ENCODE measurements at places on chromosomes 2 and 18. TPM values are rescaled to one million over a fixed set of nuclear protein-coding genes. Genes with fewer than 3 reads are reported as not detected.

- DNase-seq, result no peak
Observed at GRCh38 chr2:164913640-164914350, 41.5 kb downstream of the SLC38A11 start.

DNA sequence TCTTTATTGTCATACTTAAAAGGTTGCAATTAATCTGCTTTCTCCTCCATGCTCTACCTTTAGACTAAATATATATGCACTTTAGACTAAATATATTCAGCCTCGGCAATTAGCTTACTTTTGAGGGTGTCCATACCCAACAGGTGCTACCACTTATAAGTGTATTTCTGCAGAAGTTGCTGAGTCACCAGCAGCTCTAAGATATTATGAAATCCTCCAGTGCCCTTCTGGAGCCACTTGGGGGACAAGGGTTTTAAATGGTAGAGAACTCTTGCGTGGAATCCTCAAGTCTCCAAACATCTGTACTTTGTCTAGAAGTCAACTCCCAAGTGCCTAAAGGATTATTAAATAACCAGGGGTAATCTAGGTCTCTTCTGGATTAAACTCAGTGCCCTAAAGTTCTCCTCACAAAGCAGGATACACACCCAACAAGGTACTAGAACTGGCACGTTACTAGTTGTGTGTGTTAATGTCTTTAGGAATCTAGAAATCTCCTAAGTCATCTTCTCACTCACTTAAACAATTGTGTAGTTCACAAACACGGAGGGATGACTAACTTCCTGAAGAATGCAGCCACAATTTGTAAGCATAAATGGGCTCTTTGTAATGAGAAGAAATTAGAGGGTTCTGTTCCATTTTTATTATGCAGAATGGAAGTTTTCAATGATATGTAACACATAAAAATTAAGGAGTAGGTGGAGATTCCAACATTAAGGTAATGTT lies 159.7 kb downstream of the CD226 start:
- DNase-seq, result no peak

DNA sequence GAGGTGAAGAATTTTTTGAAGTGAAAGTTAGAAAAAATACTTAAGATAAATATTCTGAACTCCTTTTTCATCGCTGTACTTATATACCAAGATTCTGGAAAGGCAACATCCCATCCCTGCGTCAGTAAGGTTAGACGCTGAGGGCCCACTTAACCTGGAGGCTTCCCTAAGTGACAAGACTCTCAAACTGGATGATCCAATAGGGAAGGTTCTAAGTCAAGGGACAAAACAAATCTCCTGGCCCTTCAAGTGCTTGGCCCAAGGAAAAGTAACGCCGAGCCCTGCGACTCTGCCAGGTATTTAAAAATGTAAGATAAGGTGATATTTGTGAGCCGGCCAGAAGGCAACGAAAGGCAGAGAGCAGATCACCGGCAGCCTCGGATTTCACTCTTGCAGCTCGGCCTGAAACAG lies 1.3 kb downstream of the STK39 start:
- DNase-seq, result no peak

DNA sequence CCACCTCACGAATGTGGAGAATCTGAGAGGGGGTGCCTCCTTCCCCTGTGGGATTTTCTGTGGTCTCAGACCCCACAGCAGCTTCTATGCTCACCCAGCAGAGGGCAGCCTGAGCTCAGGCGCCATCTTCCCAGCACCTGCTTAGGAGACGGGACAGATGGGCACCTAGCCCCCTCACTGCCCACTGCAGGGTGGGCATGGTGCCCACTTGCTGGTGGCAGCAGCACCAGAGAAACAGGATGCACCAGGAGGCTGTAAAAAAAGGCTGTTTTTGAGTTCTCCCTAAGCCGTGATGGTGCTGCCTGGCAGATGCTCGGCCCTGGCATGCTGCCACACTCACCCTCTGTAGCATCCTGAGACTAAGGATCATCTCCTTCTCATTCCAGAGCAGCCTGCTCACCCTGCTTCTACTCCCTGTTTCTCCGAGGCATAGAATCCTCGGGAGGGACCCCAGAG lies 19.1 kb upstream of the SLC20A1 start:
- DNase-seq, result peak; percentile 56

GRCh38 chr2:128452024-128452411 lies 133.3 kb upstream of the HS6ST1 start:
- DNase-seq, result no peak

GRCh38 chr2:146038014-146038413 lies 1518.1 kb upstream of the ZEB2 start:
- no peak for DNase-seq

GRCh38 chr18:34809451-34810072 lies 99.5 kb downstream of the DTNA start:
- DNase-seq, result peak; percentile 55

- no peak for DNase-seq
Observed at GRCh38 chr2:71156573-71156972, 26.1 kb downstream of the MPHOSPH10 start.

DNA sequence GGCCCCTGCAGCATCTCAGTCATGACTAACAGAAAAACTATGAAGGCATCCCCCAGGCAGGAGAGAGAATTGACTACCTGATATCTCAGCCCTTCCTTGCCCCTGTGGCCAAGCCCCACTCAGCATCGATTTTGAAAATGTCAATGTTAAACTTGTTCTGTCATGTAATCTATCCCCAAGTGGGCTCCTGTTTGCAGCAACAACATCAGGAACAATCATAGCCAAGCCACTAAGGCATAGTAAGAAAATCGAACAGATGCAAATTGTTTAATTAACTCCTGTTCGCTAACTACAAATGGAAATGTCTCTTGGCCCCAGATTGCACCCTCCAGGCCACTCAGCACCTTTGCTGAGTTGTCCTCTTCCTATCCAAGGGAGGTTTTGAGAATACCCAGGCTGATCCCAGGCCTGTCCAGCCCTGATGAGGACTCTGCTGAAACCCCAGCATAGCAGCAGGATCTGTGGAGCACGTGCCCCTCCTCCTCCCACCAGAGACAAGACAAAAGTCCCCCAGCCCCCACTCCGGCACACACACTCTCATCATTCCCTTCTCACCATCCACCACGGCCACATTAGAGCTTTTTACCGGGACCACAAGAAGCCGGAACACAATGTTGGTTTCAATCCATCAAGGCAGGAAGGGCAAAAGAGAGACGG lies 150.1 kb downstream of the TNS1 start:
- DNase-seq, result no peak

- DNase-seq, result peak; percentile 62
Observed at GRCh38 chr2:28342081-28342967, 50.3 kb upstream of the FOSL2 start.

Gene ANKRD30B
- not detected for total RNA-seq

Gene DLGAP1
- 0.05 TPM for total RNA-seq

Gene ASB18
- 11.3 TPM for total RNA-seq
